ENCODE measurements at places on chromosomes 6 and 20. TPM values are rescaled to one million over a fixed set of nuclear protein-coding genes. Genes with fewer than 3 reads are reported as not detected.

GRCh38 chr6:150579611-150580010 is 20.1 kb upstream of the PLEKHG1 start:
- DNase-seq, result no peak

- DNase-seq, result no peak
Observed at GRCh38 chr6:87806635-87807034, 104.6 kb upstream of the AKIRIN2 start.

- DNase-seq, result no peak
Observed at GRCh38 chr6:23325065-23325464, 755.7 kb downstream of the HDGFL1 start.

- DNase-seq, result no peak
Observed at GRCh38 chr6:16380220-16380809, 141.9 kb downstream of the GMPR start.

ADGRB3 gene
- 1.5 TPM for total RNA-seq

DNA sequence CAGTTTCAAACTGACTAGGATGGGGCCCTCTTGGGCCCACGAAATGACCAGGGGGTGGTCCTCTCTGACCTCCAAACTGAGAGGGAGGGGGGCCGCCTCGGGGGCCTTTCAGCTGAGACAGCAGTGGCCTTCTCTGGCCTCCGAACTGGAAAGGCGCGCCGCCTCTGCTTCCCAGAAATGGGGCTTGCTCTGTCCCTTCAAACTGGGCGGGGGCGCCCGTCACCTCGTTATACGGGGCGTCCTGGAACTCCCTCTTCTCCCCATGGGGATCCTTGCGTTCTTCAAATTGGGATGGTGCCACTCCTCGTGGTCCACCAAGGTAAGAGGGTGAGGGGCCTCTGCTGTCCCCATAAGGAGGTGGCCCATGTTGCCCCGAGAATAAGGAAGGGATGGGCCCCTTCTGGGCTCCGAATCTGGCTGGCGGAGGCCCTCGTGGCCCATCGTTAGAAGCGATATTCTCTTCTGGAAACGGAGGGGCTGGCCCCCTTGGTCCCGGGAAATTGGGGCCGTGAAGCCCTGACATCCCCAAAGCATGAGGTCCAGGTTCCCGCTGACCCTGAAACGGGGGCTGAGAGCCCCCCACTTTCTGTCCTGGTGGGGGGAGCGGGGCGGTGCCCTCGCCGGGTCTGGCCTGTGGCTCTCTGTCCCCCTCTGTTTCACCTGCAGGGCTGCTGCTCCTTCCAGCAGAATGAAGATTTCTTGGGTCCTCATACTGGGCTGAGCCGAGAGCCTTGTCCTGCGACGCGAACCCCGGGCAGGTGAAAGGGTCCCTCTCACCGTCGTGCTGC is 18.7 kb upstream of the TCFL5 start:
- DNase-seq, result no peak

MCHR2 gene
- not detected for total RNA-seq

- DNase-seq, result no peak
Observed at GRCh38 chr20:32365564-32365963, 7.4 kb downstream of the ASXL1 start.

- no peak for DNase-seq
Observed at GRCh38 chr20:3430376-3431069, 23.1 kb upstream of the DNAAF9 start.

- DNase-seq, result peak; percentile 47
Observed at GRCh38 chr20:15930311-15931305, 642.6 kb downstream of the KIF16B start.

TRIM10 gene
- not detected for total RNA-seq

DNA sequence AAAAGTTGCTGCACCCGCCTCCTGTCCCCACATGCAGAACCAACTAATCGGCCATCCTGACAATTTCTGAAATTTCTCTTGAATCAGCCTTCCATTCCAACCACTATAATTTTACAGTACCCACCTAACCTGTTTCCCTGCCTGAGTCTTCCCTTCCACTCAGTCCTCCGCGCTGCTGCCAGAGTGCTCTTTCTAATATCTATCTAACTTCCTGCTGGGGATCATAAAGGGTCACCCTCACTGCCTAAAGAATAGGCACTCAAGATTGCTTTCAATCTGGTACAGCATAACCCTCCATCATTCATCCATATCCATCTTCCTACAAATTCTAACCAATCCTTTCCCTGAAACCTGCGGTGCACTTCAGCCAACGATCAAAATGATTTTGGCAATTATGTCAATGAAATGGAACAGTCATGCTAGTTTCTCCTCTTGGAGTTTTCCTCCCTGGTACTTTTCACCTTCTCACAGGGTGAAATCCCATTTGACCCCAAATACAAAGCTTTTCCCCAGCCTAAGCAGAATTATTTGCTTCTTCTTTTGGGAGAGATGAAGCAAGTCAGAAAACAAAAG is 117.5 kb upstream of the BEND6 start:
- DNase-seq, result no peak

DNA sequence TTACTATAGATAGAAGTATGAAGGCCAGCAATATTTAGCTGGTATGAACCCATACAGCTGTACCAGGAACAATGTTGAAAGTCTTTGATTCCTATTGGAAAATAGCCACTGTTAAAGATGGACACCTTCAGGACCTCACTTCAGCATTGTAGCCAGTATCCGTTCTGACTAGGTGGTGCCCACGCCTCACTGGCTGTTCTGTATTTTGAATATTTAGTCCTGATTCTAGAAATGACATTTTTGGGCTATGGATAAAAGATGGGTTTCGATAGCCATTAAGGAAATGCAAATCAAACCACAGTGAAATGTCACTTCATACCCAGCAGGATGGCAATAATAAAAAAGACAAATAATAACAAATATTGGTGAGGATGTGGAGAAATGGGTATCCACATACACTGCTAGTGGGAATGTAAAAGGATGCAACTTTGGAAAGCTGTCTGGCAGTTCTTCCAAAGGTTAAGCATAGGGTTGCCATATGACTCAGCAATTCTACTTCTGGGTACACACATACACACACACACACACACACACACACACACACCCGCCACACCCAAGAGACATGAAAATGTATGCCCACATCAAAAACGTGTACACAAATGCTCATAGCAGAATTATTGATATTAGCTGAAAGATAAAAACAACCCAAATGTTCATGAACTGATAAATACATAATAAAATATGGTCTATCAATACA is 56.8 kb downstream of the UTRN start:
- DNase-seq, result no peak

DNA sequence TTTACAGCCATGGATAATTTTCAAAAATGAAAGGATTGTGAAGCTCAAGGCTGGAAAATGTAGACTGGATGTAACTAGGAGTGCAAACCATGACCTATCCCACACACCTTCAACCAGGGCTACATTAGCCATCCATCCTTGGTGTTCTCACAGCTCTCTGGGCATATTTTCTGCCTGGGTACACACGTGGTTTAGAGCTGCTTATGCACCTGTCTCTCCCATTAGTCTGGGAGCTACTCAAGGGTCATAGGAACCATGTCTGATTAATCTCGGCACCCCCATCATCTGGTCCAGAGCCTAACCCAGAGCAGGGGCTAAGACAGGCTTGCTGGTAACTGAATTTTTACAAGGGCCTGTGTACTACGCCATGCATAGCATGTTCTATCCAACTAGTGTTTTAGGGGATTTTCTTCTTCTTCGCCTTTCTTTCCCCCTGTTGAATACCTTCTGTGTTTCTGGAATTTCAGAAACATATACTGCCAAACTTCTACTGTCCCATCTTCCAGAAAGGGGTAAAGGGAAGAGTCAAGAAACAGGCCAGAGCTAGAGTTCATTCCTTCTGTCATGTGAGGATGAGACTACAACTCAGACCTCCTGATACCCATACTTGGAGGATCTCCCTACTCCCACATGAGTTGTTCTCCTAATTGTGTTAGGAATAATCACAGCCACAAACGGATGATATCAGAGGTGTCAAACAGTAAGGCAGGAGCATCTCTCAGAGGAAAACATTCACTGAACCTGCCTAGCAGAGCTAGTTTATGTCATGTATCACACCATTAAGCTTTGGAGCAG is 25.4 kb upstream of the FAM83C start:
- DNase-seq, result no peak

CARMIL1 gene
- 11.0 TPM for total RNA-seq

RBM24 gene
- total RNA-seq, result 27.6 TPM

GRCh38 chr20:32877507-32877906 is 18.8 kb downstream of the EFCAB8 start:
- no peak for DNase-seq

DNA sequence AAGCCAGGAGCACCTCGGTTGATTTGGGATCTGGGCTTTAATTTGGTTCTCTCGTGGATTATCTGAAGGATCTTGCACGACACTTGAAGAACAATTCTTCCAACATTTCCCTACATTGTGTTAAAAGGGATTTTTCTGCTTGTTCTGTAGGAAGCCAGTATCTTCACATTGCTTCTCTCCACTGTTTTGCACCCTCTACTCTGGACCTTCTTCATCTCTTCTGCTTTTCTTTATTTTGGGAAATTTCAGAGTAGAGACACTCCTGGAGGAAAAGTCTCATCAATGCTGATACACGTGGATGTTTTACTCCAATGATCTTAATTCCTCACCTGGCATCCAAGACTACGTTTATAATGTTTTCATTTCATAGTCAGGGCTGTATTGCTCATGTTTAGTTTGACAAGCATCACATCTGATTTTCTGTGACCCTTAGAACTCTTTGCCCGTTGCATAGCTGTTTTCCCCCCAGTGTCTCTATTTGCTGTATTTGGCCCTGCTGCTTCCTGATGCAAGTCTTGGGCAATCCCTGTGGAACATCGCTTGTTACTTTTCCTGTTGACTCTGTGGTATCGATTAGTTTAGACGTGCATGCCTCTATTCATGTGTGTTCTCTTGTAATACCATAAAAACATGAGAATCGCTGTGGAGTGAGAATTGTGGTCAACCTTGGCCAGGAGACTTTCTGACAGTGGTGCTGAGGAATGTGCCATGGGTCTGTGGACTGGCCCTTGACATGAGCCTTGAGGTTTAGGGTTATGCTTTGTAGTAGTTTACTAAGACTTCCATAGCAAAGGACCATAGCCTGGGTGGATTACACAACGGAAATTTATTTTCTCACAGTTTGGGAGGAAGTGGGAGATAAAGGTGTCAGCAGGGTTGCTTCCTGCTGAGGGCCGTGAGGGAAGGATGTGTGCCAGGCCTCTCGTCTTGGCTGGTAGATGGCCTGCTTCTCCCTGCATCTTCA is 12.5 kb downstream of the PLCB1 start:
- no peak for DNase-seq

PAX1 gene
- total RNA-seq, result not detected

GRCh38 chr6:21942897-21943296 is 349.3 kb downstream of the SOX4 start:
- DNase-seq, result no peak

- DNase-seq, result no peak
Observed at GRCh38 chr6:100084991-100085364, 91.0 kb upstream of the MCHR2 start.

DNA sequence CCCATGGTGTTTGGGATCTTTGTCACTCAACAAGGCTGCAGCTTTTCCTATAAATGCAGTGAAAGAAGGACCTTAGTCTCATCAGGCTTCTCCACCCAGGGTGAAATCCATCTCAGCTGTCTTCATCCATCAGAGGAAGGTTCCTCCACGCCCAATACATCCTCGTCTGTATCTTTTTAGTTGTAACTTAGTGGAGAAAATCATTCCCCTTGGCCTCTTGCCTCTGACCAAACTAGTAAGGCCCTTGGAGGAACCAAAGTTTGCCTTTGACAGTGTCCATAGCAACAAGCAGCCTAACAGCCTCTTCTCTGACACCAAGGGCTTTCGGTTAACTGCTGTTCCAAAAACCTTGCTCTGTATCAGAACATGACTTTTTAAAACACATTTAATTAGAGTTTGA is 230.3 kb upstream of the ECI2 start:
- DNase-seq, result no peak

- no peak for DNase-seq
Observed at GRCh38 chr20:44057698-44058675, 129.0 kb downstream of the JPH2 start.
